Neural progenitor cell (in vitro differentiated cells): ENCODE measurements at places on chromosomes 2 and 18.

- peak; percentile 39 for DNase-seq
Observed at GRCh38 chr2:3476321-3476984, 42.9 kb downstream of the ADI1 start.

- no peak for DNase-seq
Observed at GRCh38 chr2:9693196-9693491, 62.3 kb upstream of the YWHAQ start.

DNA sequence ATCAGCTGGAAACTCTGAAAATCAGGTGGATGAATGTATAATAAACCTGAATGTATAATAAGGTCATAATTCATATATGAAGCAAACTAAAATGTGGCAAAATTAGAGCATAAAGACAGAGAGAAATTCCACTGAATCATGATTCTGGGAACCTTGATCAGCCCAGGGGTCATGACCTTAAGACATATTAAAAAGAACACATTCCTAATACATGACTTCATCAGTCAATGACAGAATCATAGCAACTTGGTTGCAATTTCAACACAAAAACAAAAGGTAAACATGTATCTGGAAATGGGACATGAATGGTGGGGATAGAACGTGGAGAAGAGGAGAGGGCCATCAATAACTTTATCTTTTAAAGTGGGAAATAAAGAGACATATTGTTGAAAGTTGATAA is 17.6 kb downstream of the AFF3 start:
- no peak for DNase-seq

DNA sequence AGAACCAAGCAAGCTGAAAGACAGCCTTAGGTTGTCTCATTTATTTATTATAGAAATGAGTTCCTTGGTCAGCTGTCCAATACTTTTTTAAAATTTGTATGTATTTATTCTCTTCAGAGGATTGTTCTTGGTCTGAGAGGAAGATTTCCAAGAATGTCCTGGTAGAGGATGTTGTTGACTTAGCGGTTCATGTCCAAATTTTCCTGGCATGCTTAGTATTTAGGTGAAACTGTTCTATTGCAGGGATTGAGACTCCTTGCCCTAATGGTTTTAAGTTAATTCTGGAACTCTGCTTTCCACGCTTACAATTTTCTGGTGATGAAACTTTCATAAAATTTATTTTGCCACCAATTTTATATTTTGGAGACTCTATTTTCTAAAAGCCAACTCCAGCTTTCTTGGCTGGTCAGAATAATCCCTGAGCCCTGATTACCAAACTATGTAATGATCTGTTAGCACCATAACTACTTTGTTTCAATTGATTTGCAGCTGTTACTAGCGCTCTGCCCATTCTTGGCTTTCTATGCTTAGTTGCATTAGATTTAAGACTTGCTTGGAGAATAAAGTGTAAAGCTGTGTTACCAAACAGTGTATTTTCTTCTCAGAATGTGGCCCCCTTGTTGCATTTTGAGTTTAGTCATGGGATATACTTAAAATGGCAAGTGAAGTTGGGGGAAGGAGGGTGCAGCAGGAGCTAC is 1868.8 kb upstream of the CELF4 start:
- DNase-seq = no peak

- DNase-seq = no peak
Observed at GRCh38 chr2:96602330-96602823, 35.7 kb downstream of the KANSL3 start.

GRCh38 chr18:4040391-4041092 is 414.6 kb downstream of the DLGAP1 start:
- peak; percentile 2 for DNase-seq

DNA sequence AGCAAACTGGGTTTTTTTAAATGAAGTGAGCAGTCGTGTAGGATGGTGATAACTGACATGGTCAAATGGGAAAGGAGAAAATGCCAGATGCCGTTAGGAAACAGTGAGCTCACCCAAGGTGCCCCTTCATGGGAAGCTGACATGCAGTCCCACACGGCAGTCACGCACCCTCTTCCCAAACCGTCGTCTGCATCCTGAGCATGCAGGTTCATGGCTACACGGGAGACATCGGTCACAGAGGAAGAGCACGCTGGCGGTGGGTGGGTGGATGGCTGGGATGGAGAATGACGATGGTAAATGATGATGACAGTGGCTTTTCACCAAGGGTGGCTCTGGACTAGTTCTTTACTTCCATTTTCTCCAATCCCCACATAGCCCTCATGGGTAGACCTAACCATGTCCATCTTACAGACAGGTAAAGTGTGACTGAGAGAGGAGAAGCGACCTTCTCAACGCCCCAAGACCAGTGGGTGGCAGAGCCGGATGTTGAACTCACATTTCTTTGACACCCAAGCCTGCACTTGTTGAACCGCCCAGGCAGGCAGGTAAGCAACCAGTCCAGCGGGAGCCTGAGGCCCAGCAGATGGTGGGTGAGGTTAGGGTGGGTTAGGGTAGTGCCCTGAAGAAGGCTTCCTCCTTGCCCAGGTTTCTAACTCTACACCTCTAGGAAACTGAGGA is 44.5 kb downstream of the TNS1 start:
- no peak for DNase-seq

DNA sequence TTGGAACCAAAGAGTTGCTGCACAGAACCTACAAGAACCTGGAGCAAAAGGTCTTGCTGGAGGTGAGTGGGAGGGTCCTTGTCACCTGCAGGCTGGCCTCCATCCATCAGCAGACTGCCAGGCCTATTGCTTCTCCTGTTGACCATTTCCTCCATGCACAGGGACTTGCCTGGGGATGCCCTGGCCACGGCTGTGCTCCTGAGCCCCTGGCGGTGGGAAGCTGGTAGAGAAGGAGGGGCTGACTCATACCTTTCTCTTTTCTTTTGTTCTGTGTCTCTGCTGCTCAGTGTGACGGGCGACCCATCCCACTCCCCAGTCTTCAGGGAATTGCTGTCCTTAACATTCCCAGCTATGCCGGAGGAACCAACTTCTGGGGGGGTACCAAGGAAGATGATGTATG is 102.6 kb downstream of the DGKD start:
- DNase-seq = no peak

DNA sequence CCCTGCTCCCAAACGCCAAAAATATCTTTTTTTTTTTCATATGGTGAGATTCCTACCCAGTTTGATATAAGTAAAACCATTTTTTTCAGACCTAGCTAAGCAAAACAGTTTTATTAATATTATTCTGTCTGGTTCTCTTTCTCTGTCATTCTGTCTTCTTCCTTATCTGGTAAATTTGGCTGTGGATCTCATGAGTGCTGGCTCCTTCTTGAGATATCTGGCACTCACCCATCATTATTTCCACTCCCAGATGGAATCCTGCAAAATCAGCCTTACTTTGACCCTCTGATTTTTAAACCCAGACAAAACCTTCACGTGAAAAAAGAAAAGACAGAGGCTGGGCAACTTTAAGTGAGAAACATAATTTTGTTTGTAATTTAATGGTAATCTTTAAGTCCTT is 373.6 kb downstream of the NYAP2 start:
- DNase-seq = no peak

DNA sequence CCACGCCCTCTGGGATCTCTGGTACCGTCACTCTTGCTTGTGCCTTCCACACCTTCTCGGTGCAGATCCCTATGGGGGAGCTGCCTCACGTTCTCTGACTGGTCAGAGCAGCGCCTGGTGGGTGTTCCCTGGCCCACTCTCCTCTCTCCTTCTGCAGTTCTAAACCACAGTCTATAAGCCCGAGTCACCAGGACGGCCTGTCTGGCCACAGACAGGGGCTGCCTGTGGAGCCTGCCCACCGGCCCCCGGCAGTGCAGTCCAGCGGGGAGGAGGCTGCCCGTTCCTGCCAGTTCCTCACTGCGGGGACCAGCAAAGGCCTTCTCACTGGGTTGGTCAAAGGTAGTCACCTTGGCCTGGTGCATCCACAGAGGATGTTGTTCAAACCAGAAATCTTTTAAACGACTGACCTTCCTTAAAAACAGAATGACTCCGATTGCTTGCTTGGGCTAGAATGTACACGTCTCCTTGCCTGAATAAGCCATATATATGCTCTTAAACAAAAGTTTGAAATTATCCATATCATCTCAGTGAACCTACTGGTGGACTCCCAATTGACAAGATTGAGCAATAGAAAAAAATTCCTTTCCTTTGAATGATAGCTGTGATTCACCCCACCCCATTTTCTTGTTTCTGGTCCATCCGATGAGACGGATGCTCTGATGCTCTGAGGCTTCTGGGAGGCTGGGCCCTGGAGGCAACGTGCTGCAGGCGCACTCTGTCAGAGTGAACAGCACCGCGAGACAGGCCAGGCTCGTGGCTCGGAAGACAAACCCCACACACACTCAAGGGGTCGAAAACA is 61.2 kb downstream of the RALBP1 start:
- DNase-seq = no peak

DNA sequence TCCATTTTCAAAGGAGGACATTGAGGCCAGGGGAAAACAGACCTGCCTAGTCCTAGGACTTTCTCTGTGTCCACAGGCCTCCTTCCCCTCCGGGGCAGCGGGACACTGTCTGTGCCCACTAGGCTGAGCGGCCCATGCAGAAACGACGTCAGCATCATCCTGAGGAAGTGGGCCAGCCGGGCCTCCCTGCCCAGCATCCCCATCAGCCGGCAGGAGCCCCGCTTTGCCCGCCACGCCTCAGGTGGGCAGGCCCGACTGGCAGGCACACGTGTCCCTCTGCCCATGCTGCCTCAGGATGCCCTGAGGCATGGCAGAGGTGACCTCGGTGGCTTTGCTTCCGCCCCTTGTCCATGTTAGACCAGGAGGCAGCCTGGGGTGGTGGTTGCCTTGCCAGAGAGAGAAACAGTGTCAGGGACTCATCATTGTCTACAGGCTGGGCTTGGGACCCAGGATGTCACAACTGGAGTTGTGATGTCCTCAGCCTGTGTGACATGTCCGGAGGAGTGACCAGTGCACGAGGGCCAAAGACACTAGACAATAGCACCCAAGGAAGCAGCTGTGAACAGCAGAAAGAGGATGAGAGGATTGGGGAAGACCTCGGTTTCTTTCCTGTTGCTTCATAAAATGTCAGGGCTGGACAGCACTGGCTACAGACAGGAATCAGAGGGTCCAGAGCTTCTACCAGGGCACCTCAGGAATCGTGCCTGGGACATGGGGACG is 36.8 kb downstream of the TOGARAM2 start:
- DNase-seq = no peak

- no peak for DNase-seq
Observed at GRCh38 chr2:215607766-215608165, 171.9 kb upstream of the FN1 start.

DNA sequence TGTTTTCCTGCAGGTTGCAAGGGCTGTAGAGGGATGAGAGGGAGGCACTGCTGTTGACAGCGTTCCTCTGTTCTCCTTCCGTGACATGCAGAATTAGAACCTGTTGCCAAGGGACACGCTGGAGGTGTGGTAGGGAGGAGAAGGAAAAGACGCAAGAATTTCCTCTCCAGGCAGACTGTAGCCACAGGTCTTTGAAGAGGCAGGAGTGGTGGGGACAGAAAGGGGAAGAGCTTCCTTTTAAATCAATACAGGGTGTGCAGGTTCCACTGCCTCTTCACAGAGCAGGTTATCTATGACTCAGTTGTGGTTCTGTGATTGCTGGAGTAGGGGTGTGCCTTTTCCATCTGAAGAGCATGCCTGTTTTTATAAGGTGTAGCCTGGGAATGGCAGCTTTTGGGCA is 133.0 kb downstream of the WDSUB1 start:
- no peak for DNase-seq

- peak; percentile 54 for DNase-seq
Observed at GRCh38 chr2:150630587-150631235, 143.2 kb upstream of the RND3 start.

- DNase-seq = no peak
Observed at GRCh38 chr18:50340078-50340477, 34.8 kb upstream of the SKA1 start.

DNA sequence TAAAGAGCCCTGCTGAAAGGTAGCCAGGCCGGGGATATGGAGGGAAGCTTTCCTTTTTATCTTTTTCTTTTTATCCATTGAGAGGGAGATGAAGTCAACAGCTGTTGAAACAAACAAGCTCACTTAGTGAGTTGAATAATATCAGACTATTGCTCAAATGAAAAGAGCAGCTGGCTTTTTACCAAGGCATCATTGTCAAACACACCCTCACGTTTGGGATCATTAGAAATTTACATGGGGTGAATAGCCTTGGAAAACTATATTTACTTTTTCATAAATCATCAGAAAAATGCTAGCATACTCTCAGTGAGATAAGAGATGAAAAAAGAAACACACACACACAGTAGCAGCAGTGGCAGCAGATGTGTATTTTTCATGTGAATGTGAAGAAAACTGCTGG is 71.5 kb upstream of the HNMT start:
- DNase-seq = no peak

DNA sequence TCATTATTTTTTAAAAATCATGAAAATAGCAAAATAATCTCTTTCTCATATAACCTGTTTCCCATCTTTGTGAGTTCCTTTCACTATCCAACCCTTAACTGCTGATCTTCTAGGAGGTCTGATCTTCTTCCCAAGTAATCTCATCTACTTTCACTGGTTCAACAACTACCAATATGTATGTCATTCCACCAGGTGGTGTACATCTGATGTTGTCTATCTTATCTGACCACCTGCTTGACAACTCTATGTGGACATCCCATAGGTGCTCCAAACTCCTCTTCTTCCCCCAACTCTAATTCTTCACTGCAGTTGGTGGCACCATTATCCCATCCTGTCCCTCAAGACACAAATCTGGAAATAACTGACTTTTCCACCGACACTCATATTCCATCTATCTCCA is 62.5 kb downstream of the FAM228A start:
- no peak for DNase-seq

DNA sequence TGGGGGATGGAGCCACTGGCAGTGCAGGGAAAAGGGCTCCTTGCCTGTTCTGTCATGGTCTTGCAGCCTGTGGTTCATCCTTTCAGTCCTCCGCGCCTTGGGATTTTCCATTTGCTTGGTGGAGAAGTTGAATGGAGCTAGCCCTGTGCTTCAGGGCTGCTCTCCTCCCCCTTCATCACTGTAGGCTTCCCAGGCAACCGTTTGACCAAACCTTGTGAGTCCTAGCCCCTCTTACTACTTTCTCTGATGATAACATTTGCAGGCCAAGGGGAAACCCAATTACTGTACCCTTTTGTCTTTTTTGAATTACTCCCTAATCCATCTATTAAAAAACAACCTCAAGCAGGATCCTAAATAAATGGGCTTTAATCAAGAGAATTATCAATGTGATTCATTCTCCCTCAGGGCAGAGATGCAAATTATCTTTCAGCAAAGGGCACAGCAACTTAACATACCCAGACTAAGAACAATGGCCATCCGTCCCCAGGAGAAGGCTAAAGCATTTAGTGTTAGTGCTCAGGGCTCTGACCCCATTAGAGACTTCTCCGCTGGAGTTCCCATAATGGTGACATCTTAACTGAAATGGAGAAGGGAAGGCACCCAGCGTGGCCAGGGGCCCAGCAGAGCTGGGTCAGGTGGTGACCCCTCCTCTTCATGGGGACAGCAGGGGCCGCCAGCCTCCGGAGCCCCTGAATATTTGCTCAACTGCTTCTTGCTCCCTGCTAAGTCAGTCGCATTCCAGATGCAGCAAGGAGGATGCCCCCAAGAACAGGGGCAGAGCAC is 40.7 kb downstream of the RHOB start:
- DNase-seq = peak; percentile 65

GRCh38 chr18:13558790-13559189 is 167.6 kb downstream of the FAM210A start:
- no peak for DNase-seq

GRCh38 chr2:43622931-43623451 is 14.1 kb upstream of the PLEKHH2 start:
- DNase-seq = no peak
